ENCODE measurements at places on chromosomes 3 and 15.

DNA sequence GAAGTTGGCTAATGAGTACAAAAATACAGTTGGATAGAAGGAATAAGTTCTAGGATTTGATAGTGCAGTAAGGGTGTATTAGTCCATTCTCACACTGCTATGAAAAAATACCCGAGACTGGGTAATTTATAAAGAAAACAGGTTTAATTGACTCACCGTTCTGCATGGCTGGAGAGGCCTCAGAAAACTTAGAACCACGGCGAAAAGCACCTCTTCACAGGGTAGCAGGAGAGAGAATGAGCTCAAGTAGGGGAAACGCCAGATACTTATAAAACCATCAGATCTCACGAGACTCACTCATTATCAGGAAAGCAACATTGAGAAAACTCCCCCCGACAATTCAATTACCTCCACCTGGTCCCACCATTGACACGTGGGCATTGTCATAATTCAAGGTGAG lies 483.3 kb downstream of the TUSC7 start:
- DNase-seq, result no peak

GRCh38 chr15:57705746-57706404 lies 639 bp upstream of the POLR2M start:
- DNase-seq, result no peak

DNA sequence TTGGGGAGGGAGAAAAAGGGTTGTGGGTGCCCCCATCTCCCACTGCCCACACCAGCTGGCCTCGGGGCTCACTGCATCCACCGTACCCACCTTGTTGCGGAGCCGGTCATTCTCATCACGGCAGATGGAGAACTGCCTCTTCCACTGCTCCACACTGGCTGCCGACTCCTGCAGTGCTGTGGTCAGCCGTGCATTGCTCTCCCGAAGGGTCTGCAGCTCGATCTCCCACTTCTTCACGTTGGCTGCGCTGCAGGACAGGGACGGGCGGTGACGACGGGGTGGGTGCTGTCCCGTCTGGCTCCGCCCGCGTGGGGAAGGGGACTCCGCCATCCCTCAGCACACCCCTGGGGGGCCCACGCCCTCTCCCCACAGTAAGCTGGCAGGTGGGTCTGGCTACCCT lies 45.1 kb downstream of the WHAMM start:
- no peak for DNase-seq

DNA sequence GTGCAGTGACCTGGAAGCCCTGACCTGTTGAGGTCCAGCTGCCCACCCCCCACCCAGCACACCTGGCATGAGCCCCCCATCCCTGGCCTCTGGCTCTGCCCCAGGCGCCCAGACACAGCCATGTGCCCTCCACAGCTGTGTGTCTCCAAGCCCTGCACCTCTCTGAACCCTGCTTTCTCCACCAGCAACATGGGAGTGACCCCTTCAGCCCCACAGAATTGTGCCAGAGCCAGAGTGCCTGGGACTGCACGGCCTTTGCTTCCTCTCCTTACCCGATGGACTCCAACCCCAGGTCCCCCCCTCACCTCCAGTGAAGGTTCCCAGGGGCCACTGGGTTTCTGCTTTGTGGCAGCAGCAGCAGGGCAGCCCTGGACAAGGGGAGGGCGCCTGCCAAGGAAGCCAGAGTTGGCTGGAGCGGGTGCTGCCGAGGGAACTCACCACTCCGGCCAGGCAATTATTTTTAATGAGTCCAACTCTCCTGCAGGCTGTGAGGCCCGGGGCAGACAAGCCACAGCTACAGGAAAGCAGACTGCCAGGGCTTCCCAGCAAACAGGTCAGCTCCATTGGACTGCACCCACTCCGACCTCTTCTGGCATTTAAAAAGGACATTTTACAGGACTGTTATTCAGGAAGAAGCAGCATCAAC lies 24.1 kb downstream of the PRR20G start:
- no peak for DNase-seq

DNA sequence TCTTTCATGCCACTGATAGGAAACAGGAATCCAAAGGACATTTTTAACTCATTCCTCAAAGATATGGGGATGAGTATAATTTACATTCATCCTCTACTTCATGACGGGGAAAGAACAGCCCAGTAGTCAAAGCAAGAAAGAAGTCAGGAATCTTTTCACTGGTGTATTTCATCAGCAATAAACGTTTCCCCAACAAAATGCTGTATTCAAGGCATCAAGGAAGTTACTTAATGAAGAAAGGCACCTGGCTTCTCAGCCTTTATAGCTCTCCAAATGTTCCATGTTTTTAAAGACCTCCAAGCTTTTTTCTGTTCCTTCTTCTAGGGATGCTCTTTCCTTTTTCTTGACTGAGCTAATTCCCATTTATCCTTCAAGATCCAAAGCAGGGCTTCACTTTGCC lies 221.5 kb upstream of the ICE2 start:
- DNase-seq, result no peak

- DNase-seq, result no peak
Measured at GRCh38 chr3:58236527-58237237, 910 bp upstream of the ABHD6 start.

Measured in NCI-H2081 treated with DMSO at 0.1 percent for 48 hours (cell line).